ENCODE measurements at places on chromosomes 6 and 20.

- DNase-seq: no peak
Observed at GRCh38 chr20:14431568-14431967, 94.2 kb upstream of the FLRT3 start.

GRCh38 chr20:46491354-46491753, 22.0 kb downstream of the ZNF334 start:
- no peak for DNase-seq

GRCh38 chr6:41546475-41546865, 289 bp downstream of the FOXP4 start:
- DNase-seq: no peak

- DNase-seq: no peak
Observed at GRCh38 chr6:125421836-125422235, 120.1 kb upstream of the HDDC2 start.

GRCh38 chr6:42784717-42785498, 3.1 kb downstream of the BICRAL start:
- no peak for DNase-seq

DNA sequence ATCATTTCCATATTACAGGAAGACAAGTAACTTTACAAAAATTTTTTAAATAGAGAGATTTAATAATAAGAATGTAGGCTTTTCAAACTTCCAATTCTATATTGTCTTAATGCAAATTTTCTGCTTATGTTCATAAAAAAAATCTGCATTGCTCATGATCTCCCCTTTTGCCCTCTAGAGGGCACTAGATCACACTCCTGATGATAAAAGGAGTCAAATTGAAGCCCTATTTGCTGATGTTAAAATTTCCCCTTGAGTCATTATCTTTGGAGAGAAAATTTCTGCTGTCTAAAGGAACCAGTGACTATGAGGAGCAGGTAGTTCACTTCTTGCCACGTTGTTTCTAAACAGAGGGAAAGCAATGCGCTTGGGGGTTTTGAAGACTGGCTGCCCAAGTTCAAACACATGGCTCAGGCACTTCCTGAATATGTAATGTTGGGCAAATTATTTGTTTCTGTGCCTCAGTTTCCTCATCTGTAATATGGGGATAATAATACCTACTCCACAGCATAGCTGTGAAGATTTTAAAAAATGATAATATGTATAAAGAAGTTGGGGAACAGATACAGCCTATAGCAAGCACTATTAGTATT, 874.2 kb downstream of the TFAP2A start:
- peak; percentile 8 for DNase-seq

GRCh38 chr20:8129211-8129976, 2.7 kb upstream of the PLCB1 start:
- DNase-seq: no peak

DNA sequence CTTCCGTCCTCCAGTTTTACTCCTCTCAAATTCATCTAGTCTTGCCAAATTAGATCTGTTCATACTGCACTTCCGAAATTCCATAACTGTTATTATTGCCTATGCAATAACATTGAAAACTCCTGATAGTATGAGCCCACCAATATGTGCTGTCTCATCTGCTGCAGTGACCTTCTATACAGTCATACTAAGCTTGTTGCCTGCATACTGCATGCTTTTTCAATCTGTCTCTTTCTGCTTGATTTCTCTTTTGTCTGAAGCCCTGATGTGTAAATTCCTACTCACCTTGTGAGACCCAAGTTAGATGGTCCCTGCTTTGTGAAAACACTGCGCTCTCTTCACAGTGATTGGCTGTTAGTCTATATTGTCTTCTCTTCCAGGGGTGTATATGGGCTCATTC, 1.1 kb downstream of the TBP start:
- DNase-seq: no peak

DNA sequence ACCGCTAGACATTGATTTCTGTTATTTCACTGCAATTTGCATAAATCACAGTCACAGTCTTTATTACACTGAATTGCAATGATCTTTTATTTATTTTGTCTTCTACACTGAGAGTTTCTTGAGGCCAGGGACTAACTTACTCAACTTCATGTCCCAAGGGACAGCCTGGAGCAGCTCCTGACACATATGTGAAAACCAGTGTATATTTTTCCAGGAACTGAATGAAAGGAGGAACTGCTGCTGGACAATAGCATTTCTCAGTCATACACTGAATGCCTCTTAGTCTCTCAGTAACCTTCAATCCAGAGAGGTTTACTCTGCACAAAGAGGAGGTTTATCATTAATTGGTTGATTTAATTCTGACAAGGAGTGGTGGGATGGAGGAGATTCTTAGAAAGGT, 5.9 kb downstream of the F13A1 start:
- DNase-seq: no peak

- DNase-seq: no peak
Observed at GRCh38 chr6:3869284-3869631, 20.1 kb downstream of the FAM50B start.

DNA sequence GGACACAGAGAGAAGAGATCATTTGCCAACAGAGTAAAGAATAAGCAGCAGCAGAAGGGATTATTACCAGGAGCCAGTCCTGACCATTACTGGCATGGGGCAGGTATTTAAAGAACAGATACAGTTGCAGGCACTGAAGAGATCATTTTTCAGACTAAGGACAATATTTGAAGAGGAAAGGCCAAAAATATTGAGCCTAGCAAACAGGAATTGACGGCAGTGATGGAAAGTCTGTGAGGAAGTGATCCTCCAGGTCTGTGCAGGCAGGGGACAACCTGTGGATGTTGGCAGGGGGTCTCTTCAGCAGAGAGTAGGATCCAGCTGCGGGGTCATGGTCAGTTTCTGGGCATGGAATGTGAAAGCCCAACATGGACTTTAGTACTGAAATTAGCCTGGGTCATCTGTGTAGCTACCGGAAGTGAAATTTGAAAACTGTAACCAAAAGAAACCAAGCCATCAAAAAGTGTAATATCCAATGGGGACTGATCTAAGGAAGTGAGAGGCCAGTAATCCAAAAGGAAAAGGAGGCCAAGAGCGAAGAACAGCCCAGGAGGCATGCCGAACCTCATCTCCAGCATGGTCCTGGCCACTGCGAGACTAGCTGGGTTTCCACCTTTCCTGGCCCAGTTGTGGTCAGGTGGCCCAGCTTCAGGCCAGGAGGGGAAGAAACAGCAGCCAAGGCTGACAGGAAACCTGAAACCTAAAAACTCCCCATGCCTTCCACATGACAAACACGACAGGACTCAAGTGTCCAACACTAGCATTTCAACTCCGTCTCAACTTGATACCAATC, 115.1 kb upstream of the TNFAIP3 start:
- no peak for DNase-seq

GRCh38 chr6:70629929-70630328, 37.8 kb upstream of the SMAP1 start:
- DNase-seq: no peak

DNA sequence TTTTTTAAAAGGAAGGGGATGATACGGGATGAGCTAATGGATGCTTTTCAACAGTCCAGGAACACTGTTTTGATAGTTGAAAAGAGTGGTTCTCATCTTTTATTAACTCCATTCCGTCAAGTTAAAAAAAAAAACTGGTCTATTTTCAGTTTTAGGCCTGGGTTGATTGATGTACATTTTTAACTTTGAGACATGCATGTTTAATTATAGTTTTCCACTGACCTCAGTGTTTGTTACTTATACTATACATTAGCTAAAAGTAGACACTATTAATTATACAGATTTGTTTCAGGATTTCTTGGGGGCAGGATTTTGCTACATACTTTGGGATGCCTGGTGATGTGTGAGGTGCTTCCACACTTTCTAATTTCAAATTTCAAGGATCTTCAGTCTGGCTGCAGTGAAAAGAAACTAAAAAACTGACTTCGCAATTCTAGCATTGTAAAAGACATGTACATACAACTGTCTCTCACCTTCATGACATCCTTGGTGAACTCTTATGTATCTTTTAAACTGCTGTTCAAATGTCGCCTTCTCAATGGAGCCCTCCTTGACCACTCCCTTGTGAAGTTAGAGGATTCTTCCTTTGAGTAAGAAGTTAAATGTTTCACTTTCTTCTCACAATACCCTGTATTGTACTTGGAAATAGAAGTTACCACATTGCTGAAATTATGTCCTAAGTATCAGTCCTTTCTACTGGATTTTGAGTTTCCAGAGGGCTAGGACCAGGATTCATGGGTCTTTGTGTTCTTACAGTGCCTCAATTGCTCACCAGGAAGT, 101.7 kb downstream of the TSHZ2 start:
- DNase-seq: no peak

DNA sequence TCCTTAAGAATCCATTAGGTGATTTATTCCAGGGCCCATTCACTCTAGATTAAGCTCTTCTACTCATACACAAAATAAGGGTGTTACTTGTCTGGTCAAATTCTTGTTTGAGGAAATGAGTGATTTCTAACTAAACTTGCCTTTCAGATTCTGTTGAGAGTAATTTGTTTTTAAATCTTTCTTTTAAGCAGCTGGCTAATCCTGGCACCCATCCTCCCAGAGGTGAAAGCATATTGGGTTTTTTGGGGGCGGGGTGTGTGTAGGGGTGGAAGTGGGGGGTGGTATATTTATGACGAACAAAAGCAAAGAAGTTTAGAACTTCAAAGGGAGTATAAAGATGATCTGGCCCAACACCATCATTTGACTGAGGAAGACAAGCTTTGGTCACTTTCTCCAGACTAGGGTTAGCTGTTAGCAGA, 94.7 kb downstream of the RTN4IP1 start:
- peak; percentile 50 for DNase-seq

- no peak for DNase-seq
Observed at GRCh38 chr6:10140136-10140535, 274.7 kb downstream of the TFAP2A start.

DNA sequence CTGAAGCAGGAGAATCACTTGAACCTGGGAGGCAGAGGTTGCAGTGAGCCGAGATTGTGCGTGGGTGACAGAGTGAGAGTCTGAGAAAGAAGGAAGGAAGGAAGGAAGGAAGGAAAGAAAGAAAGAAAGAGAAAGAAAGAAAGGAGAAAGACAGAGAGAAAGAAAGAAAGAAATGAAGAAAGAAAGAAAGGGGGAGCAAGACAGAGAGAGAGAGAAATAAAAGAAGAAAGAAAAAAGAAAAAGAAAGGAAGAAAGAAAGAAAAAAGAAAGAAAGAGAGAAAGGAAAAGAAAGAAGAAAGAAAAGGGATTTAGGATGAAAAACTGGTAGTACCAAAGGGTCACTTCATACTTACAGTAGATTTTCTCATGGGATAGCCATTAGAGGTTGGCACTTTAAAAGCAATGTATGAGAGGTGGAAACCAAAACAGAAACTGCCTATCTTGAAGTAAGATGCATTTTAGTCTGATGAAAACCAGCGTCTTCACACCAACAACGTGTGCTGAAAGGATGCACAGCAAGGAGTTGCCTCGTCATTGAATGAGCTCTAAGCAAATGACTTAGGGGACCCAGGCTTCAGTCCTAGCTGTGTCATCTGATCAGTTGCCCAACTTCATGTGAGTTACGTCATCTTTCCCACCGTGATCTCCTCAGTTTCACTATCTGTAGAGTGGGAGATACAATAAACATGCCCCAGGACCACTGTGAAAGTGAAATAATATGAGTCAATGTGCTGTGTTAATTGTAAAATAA, 133.9 kb upstream of the NEDD9 start:
- peak; percentile 81 for DNase-seq

- DNase-seq: peak; percentile 46
Observed at GRCh38 chr6:4010689-4011090, 68.2 kb downstream of the FAM217A start.

GRCh38 chr6:72826744-72827438, 205.0 kb downstream of the KCNQ5 start:
- DNase-seq: no peak

- DNase-seq: no peak
Observed at GRCh38 chr20:50982363-50982762, 23.7 kb downstream of the MOCS3 start.

- no peak for DNase-seq
Observed at GRCh38 chr6:21587179-21587960, 6.2 kb upstream of the SOX4 start.

- no peak for DNase-seq
Observed at GRCh38 chr20:8036771-8037170, 17.2 kb upstream of the TMX4 start.

DNA sequence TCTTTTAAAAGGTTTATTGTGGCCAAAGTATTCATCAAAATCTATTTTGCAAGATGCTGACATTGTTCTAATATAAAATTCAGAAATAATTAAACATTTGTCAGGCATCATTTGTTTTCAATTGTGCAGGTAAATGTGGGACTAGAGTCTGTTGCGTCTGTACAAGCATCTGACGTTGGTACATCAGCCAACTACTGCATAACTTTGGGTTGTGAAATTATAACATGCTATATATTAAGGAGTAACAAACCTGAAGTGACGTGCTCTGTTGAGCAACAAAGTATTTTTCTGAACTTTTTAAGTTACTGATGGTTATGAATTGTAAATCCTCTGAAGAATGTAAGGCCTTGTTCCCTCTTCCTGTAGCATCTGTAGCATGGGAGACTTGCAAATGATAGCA, 66.0 kb downstream of the RNF182 start:
- no peak for DNase-seq

GRCh38 chr6:1228754-1229191, 83.1 kb upstream of the FOXQ1 start:
- no peak for DNase-seq

DNA sequence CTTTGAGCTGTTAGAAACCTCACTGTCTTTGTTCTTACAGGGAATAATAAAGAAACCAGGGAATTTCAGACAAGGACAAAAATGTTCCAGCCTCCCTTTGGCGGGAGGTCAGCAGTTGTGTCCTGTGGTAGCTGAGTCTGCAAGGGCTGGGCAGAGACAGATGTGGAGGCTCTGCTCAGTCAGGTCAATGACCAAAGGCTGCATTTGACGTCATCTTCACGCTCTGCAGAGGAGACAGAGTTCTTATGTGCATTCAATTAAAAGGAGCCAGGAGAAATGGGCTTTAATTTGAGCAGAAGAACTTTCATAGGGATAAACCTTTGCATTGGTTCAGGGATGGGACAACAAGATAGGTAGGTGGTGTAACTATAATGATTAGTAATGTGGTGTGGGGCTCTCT, 45.1 kb upstream of the FOXA2 start:
- no peak for DNase-seq

All from CD4-positive, alpha-beta T cell treated with Interleukin-17A for 1 hour (primary cell).